ENCODE measurements at places on chromosomes 1 and 21.

DNA sequence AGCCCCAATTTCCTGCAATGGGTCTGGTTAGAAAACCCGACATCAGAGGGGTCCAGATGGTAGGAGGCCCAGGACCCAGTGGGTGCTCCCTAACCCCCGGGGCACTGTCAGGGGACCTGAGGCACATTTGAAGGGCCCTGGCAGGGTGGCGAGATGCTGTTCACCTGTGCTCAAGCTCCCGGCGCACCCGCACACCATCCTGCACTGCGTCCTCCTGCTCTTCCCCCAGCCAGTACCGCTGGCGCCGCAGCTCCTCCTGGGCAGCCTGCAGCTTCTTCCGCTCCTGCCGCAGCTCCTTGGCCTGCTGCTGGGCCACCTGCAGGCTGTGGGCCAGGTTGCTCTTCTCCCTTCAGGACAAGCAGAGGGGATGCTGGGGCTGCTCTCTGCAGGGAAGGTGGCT is 36.0 kb downstream of the RNU1-1 start:
- no peak for DNase-seq

DNA sequence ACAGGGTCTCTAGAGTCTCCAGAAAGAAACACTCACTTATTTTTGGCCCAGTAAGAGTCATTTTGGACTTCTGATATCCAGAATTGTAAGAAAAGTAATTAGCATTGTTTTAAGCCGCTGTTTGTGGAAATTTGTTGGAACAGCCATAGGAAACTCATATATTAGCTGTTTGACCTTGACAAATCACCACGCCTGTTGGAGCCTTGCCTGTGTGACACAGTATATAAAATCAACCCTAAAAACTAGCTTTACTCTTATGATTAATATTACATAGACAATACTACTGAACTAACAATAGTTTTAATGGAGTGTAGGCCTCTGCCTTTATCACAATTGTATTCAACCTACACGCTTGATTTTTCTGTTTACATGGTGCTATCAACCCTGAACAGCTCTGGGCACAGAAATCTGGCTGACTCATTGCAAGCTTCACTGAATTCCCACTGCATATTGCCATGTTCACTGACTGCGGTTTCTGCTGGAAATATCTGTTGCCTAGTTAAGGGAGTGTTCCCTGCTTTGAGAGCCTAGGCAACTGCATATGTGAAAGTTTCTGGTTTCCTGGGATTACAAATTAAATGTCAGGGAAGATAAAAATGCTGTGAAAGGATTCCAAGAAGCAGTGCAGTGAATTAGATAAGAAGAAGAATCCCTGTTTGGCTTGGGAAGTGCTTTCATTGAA is 419.5 kb upstream of the DEPDC1 start:
- DNase-seq: peak; percentile 73

- DNase-seq: peak; percentile 82
Measured at GRCh38 chr1:28248273-28249012, 10.9 kb upstream of the SESN2 start.

DNA sequence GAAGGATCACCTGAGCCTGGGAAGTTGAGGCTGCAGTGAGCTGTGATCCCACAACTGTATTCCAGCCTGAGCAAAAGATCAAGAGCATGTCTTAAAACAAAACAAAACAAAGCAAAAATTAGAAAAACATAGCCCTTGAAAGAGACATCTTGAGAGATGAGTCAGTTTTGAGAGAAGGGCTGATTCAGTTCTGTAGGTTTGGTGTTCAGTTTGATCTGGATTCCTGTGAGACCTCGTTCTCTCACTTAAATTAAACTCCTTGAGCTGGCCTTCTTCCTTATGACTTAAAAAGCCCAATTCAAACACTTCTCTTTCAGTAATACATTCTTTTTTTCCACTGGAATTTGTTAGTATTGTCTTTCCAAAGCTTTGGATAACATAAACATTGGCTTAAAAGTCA is 164.2 kb downstream of the NRIP1 start:
- DNase-seq: peak; percentile 66

GRCh38 chr1:63475761-63476160 is 47.3 kb downstream of the ITGB3BP start:
- no peak for DNase-seq

DNA sequence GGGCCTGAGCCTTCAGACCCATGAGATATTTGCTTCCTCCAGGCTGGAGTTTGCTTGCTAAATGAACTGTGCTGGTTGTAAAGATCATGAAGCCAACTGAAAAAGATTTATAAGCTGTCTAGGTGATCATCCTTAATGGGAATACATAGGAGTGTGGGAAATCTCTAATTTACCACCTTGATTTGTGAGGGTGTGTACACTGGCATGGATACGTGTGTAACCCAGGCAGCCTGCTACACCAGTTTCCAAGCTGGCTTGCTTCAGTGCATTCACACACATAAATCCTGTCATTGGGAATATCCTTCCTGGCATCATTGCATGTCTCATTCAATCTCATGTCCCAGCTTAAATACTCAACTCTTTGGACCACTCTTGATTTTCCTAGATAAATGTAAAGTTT is 57.6 kb upstream of the GNG12 start:
- DNase-seq: no peak

DNA sequence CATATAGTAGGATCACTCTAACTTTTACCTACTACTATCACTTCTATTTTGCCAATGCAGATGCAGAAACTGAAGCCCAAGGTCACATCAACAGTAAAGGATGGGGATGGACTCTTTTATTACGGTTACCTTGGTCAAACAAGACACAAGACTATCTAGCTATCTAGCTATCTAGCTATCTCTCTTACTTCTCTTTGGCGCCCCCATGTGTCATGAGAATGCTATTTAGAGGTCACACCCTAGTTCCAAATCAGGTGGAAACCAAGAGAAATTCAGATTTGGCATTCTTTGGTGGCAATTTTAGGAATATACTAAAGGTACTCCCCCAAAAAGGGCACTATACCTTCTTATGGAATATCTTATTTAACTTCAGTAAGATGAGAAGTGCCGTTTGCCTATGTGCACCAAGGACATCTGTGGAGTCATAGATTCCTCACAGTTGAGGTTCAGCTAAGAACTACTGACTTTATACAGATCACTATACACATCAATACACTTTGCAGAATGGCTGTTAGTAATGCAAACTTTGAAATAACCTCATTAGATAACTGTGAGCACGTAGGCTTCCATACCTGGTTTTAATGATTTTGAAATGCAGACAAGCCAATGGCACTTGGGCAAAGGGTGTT is 6.7 kb downstream of the ZNF648 start:
- peak; percentile 35 for DNase-seq

DNA sequence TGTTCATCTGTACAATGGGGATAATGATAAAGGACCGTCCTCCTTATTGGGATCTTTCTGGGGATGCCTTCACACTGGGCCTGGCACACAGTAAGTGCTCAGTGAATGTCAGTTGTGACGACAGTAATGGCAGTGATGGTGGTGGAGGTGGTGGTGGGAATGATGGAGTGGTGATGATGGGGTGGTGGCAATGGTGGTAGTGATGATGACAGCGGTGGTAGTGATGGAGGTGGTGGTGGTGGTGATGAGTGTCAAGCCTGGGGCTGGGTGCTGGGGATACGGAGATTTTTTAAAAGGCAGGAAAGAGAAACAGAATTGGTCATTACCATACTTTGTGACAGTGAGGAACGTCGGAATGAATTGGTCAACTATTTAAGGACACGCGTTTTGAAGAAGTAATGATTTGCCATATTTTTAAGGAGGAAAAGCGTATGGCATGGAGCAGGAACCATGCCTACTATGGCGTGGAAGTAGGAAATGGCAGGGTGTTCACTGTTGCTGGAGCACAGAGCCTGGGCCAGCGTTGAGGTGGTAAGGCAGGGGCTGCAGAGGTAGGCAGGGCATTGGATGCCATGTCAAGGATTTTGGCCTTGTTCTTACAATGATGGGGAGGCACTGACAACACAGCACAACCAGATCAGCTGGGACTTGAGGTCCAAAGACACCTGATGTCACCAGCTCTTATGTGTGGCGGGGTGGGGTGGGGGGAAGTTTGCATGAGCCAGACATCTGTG is 128.7 kb downstream of the ACTL8 start:
- DNase-seq: no peak

GRCh38 chr1:23562137-23562876 is 3.0 kb upstream of the ID3 start:
- peak; percentile 98 for DNase-seq

- DNase-seq: no peak
Measured at GRCh38 chr1:175033953-175034352, 10.7 kb upstream of the MRPS14 start.

DNA sequence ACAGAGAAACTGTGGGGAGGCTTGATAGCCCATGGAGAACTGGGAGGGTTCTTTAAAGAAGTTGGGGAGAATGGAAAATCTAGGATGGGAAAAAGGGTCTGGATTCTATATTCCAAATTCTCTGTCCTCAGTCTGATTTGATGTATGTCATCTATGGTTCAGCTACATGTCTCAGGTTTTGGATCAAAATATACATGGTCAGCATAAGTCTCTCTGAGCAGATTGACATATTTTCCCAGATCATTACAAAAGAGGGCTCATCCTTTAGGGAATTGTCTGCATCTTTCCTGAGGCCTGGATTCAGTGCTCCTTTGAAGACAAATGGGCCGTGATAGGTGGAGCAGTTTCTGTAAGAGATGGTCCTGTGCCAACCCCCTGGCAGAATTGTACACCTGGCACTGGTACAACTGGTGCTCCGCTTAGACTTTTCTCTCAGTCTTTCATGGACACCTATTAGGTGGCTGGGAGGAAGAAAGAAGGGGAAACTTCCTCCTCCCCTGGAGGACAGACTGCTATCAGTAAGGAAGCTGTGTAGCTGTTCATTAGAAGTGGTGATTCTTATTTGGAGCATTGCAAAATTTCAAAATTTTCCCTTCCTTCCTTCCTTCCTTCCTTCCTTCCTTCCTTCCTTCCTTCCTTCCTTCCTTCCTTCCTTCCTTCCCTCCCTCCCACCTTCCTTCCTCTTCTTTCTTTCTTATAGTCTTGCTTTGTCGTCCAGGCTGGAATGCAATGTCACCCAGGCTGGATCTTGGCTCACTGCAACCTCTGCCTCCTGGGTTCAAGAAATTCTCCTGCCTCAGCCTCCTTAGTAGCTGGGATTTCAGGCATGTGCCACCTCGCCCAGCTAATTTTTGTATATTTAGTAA is 26.1 kb upstream of the RGL1 start:
- no peak for DNase-seq

DNA sequence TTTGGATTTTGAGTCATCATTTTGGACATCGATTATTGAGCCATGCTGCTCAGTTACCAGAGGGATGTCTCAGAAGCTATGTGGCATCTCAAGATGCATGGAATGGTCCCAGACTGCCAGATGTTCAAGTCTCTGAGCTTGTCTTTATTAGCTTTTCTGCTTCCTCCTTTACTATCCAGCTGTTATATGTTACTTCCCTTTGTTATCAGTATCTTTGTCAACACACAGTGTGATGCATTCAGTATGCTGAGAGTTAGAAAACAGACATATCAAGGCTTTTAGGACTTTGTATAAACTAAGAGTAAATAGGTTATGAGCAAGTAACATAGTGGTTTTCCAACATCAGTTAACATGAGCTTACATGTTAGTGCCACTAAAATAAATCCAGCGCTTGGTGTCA is 474.5 kb downstream of the DSCAM start:
- DNase-seq: no peak

DNA sequence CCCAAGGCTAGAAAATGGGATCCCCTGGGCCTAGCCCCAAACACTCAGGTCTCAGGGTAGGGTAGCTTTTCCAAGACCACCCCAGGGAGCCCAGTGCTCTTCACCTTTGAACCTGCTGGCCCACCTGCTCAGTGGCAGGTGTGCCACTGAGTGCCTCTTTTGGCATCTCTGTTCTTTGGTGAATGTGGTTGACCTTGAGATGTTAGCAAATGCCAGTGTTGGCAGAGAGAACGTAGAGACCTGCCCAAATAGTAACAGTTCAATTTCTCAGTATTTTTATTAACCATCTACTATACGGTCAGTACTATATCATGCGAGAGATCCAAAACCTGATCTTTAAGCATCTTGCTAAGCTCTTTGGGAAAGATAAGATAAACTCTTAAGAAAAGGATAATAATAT is 128.2 kb downstream of the PEX14 start:
- DNase-seq: no peak

GRCh38 chr1:56079391-56079790 is 500.0 kb downstream of the PLPP3 start:
- no peak for DNase-seq

DNA sequence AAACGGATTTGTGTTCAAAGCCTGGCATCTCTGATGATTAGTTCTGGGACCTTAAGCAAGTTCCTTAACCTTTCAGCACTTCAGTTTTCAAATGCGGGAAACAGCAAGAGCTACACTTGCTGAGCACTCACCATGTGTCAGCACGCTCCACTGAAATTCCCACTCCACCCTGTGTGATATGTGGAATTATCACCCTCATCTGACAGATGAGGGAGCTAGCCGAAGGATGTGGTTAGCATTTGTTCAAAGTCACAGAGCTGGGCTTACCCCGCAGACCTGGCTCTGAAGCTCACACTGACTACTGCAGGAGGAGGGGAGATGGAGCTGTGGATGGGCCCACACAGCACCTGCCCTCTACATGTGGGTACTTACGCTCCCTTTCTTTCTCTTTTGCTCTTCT is 29.1 kb downstream of the IL12RB2 start:
- DNase-seq: no peak

DNA sequence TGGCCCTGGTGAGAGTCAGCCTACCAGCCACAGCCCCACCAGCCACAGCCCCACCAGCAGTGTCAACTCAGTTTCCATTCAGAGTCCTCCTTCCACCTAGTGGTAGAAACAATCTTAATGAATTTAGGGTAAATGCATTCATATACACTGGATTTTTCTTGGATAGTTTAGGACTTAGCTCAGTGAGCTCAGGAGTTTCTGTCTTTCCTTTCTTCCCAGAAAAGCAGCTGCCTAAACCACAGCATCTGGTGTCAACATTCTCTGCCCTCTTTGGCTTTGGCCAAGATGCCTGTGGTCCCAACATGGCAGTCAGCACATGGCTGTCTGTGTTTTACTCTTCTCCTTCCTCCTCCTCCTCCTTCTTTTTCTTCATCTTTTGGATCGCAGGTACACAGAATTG is 94.0 kb downstream of the CLIC6 start:
- peak; percentile 60 for DNase-seq

GRCh38 chr1:230206976-230207375 is 139.9 kb downstream of the GALNT2 start:
- no peak for DNase-seq

- no peak for DNase-seq
Measured at GRCh38 chr1:181064702-181065101, 23.8 kb upstream of the IER5 start.

DNA sequence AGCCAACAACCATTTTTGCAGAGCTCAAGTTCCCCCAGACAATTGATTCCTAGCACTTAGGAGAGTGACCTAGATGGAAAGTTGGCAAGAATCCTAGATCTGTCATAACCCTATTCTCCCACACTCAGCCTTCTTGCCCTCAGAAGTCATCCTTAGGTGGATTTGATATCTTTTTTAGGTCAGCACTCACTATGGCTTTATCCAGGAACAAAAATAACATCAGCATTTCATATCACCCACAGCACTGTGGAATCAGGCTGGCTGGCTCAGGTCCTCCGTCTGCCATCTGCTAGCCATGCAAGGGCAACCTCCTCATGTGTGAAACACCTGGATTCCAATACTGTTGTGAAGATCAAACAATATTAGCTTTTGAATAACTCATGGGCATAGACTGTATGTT is 6.0 kb downstream of the DPT start:
- DNase-seq: no peak
